ENCODE measurements at places on chromosomes 16 and 17.
A peak's percentile ranks its signal among the peaks of the same experiment; 100 is the strongest.

DNA sequence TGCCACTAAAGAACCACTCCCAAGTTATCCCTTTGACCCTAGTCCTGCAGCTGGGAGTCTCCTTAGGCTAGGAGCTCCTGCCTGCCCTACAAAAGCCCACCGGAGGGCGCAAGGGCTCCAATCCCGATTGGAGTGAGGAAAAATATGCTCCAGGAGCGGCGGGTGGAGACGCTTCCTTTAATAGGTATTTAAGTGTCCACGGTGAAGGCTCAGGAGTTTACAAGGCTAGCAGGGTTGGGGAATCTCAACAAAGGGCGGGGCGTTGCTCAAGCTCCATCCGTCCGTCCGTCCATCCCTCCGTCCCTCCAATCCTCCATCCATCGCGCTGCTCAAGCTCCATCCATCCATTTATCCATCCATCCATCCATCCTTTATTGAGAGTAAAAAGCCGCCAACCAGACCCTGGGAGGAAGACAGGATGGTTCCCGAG, 556 bp upstream of the SPNS1 start:
- peak; percentile 81 for DNase-seq

- DNase-seq = peak; percentile 66
Measured at GRCh38 chr17:75689441-75689873, 22.3 kb downstream of the SAP30BP start.

DNA sequence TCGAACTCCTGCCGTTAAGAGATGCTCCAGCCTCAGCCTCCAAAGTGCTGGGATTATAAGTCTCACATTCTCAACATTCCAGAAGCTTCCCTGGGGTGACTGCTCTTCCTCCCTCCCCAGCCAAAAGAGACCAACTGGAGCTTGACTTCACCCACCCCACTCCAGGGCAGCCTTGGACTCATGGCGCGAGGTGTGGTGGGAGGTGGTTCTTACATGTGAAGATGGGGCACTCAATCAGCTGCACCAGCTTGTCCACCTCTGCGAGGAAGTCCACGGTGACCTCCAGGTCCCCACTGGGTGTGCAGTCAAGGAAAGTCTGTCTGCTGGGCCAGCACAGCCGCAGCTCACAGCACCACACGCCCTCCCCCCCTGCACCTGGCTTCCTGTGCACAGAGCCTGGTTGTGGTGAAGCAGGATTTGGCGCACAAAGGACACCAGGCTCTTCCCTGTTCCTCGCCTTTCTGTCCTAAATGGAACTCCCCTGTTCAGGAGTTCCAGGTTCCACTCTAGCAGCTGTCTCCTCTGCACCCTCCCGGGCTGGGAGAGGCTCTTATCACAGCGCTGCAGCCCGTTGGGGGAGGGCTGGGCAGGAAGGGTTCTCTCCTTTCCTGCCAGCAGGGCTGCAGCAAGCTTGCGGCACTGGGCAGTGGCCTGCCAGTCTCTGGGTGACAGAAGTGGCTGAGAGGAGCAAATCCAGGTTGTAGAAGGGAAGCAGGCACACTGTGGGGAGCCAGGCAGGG, 9.6 kb upstream of the MTSS2 start:
- no peak for DNase-seq

GRCh38 chr16:82016263-82016662, 5.0 kb upstream of the SDR42E1 start:
- peak; percentile 2 for DNase-seq

GRCh38 chr17:69268543-69269014, 40.0 kb upstream of the ABCA10 start:
- DNase-seq = no peak

DNA sequence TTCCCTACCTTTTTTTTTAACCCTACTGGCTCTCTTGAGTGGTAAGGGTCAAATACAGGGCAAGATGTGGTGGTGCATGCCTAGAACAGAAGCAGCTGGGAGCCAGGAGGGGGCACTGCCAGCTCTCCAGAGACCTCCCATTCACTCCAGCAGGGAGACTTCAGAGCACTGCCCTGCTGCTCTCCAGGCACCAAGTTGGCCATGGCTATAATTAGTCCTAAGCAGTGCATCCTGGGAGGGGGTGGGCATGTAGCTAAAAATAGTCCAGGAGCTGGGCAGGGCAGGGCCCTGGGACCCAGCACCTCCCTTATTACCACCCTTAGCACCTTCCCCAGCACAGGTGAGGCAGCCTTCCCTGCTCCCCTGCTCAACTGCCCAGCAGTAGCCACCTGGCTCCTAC, 3.5 kb downstream of the CORO6 start:
- peak; percentile 8 for DNase-seq

DNA sequence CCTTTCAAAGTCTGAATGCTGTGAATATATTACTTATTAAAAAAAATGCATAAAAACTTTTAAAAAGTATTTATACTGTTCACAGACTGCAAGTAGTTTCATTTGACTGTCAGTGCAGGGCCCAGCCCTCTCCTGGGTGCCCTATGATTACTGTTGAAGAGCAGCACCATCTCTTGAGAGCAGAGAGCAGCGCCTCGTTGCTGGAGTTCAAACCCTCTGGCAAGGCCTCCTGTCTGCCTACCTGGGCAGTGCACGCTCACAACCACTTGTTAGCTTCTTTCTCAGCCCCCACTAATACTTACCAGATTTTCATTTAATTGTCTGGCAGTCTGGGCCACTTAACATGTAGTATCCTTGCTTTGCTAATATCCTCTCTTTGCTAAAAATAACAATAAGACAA, 233.4 kb downstream of the PHKB start:
- no peak for DNase-seq

- peak; percentile 97 for DNase-seq
Measured at GRCh38 chr16:29899516-29900101, at the start of gene SEZ6L2. TSS of gene SEZ6L2 (minus strand) at chr16:29899550. CDS start at chr16:29899019, 531 bp downstream.

DNA sequence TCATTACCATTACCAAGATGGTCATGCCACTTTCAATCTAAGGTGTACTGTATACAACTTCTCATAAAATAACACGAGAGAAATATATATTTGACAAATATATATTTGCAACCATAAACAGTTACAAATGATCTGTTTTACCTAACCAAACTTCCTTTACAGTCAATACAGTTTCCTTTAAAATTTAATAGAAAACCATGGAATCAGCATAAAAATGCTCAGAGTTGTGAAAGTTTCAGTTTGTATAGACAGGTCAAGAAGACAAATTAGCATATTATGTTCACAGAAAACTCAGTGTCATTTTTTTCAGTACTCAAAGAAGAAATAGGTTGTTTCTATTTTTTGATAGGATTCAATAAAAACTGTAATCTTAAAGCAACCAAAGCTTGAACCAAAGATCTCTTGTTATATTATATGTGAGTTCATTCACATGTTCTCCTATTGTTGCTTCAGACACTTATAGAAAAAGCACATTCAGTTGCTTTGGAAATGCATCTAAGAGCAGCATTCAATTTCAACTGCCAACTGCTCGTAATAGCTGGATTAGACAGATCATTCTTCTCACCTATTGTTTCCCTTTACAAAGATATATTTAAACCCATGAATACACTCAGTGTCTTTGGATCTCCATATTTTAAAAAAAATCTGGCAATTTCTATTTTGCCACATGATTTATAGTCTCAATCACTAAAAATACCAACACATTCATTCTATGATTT, 15.1 kb downstream of the SSH2 start:
- DNase-seq = no peak

All from NCI-H146 (cell line).